ENCODE measurements at places on chromosomes 1 and 21. TPM values are rescaled to one million over a fixed set of nuclear protein-coding genes. Genes with fewer than 3 reads are reported as not detected.

- no peaks in the 10 kb centered on the region for H3K4me1 ChIP-seq
- H3K4me3 ChIP-seq: no peak overlapping the region
- no peak for DNase-seq
- no peaks in the 10 kb centered on the region for H3K36me3 ChIP-seq
- H3K27me3 ChIP-seq: no peaks in the 10 kb centered on the region
- H3K27ac ChIP-seq: no peak overlapping the region
These were observed 137.8 kb downstream of the SLC44A5 start for GRCh38 chr1:75472971-75473603.

DNA sequence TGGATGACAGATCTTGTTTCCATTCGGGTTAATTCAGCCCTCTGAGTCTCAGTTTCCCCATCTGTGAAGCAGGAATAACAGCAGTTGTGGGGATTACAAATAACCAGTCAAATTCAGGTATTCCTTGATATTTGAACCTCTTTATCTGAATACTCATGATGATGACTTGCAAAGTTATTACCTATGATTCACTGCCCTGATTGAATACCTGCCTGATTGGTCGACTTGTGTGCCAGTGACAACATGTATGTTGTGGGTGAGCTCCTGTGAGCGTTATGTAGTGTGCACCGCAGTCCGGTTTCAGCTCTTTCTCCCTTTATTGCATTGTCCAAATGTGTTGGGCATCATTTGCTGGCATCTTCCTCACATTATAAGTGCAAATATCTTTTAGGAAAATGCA is 9.5 kb upstream of the TMEM61 start:
- no peak for DNase-seq
- H3K36me3 ChIP-seq: no peaks in the 10 kb centered on the region

DNA sequence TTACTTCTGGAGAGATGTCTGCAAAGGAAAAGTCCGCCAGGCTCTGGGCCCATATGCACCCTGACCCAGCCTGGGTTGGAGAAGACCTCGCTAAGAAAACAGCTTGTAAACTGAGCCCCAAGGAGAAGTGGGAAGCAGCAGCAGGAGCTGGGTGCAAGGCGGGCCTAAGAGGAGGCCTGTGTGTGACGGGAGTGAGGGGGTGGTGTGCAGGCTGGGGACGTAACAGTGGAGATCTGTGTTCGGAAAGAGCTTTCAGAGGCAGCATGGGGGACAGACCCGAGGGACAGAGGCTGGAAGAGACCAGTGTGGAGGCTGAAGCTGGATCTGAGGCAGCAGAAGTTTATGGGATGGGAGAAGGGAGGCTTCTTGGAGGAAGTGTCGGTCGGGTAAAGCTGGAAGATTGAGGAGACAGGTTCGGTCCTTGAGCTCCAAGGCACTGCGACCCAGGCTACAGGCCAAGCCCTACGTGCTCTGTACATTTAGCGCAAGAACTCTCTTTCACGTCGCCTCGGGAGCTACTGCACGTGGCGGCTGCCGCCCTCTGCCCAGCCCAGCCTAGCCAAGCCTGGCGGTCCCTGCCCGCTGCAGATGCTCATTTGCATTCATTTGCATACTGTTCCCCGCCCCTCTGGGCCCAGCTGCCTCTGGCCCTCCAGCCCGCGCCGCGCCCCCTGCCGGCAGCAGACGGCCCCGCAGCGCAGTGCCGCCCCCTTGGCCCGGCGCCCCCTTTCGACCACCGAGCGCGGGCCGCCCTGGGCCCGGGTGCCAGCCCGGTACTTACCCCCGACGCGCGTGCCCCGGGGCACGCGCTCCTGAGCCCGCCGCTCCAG is 6.3 kb downstream of the HPCA start:
- peaks cover 11% of the 10 kb centered on the region for H3K4me1 ChIP-seq
- H3K36me3 ChIP-seq: no peaks in the 10 kb centered on the region
- H3K4me3 ChIP-seq: peak overlapping the region; percentile 44
- peaks cover 34% of the 10 kb centered on the region for H3K27me3 ChIP-seq

DNA sequence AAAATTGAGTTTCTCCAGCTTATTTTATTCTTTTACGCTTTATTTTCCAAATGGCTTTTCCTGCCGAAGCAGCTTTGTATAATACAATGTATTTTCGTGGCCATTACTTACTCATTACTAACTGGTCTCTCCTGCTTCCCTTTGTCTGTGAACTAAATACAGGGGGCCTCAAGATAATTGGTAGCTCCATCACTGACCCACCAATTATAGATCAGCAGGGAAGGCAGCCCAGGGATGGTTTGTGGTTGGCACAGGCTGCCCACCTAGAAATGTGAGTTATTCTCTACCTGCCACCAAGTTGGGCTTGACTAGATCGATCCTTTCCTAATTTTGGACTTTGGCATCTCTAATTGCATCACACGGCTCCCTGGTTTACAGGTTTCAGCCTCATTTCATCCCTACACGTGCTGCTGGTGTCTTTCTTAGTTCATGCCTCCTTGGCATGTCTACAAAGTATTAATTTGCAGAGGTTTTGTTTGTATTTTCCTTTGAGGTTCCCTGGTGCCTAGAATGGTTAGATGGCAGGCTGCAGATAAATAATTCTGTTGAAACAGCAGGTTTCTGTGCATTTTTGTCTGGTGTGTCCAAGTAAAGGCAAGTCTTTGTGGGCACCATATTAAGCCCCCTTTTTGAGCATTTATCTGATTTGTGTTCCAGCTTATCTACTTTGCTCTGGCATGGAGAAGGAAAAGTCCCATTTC is 35.2 kb downstream of the PEX14 start:
- DNase-seq: no peak
- no peak overlapping the region for H3K27ac ChIP-seq
- no peaks in the 10 kb centered on the region for H3K36me3 ChIP-seq
- H3K27me3 ChIP-seq: no peaks in the 10 kb centered on the region
- H3K4me3 ChIP-seq: no peak overlapping the region

DNA sequence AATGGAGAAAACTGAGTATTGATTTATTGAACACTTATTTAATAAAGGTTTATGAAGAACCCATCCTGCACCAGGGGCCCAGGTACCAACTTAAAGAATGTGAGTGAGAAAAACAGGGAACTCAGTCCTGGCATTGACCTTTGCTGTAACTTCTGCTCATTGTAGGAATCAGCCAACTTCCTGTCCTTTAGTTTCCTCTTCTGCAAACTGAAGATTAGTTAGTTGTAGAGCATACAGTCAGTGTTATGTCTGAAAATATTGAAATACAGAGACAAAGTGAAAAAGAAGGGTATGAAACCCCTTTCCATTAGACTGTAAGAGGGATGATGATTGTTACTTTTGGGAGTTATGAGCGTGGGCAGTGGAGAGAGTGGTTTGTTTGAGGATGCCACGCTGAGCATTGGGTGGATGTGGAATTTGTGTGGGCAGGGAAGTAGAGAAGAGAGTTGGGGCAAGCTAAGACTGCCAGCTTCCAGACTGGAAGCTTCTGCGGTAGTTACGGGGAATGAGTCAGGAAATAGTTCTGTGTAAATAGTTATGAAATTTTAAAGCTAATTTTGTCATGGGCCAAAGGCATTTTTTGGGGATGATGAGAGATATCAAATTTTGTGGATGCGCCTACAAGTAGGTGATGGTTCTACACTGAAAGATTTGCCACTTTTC is 89.2 kb downstream of the GPR88 start:
- no peaks in the 10 kb centered on the region for H3K4me1 ChIP-seq
- no peaks in the 10 kb centered on the region for H3K36me3 ChIP-seq
- no peak for DNase-seq
- H3K4me3 ChIP-seq: no peak overlapping the region
- no peaks in the 10 kb centered on the region for H3K27me3 ChIP-seq

- H3K27ac ChIP-seq: no peak overlapping the region
- H3K4me3 ChIP-seq: no peak overlapping the region
- no peaks in the 10 kb centered on the region for H3K36me3 ChIP-seq
- no peak for DNase-seq
- H3K27me3 ChIP-seq: peaks cover 99% of the 10 kb centered on the region
These were observed 60.8 kb downstream of the MEF2D start for GRCh38 chr1:156439777-156440183.

DNA sequence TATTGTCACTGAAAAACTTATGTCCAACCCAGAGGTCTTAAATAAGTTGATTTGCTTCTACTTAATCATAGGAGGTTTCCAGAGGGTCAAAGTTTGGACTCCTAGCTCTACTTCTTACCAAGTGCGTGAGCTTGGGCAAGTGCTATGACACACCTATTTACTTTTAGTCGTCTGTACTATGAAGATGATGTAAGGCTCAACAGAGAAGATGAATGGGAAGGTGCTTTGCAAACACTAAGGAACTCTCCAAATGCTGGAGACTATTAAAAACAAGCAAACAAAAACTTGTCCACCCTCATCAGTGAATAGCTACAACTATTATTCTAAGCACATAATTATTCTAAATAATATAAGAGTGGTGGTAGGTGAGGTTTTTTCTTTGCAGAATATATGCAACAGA is 232.3 kb upstream of the USP24 start:
- H3K4me1 ChIP-seq: no peaks in the 10 kb centered on the region
- H3K4me3 ChIP-seq: no peak overlapping the region

- H3K27ac ChIP-seq: no peak overlapping the region
- no peaks in the 10 kb centered on the region for H3K27me3 ChIP-seq
- H3K4me3 ChIP-seq: no peak overlapping the region
- DNase-seq: no peak
- H3K36me3 ChIP-seq: peaks cover 3% of the 10 kb centered on the region
- H3K4me1 ChIP-seq: peaks cover 32% of the 10 kb centered on the region
These were observed 114.7 kb downstream of the PBX1 start for GRCh38 chr1:164673584-164674214.

GRCh38 chr1:203206129-203206687 is 19.7 kb upstream of the CHI3L1 start:
- no peaks in the 10 kb centered on the region for H3K4me1 ChIP-seq
- H3K36me3 ChIP-seq: no peaks in the 10 kb centered on the region
- DNase-seq: no peak
- H3K27ac ChIP-seq: no peak overlapping the region
- no peak overlapping the region for H3K4me3 ChIP-seq

- no peaks in the 10 kb centered on the region for H3K36me3 ChIP-seq
- no peak overlapping the region for H3K4me3 ChIP-seq
- H3K4me1 ChIP-seq: no peaks in the 10 kb centered on the region
- no peak for DNase-seq
These were observed 45.1 kb upstream of the RGS2 start for GRCh38 chr1:192763756-192764155.

KRTAP13-1 gene
- not detected for polyA plus RNA-seq

PAPPA2 gene
- polyA plus RNA-seq: 1.4 TPM

NPR1 gene
- polyA plus RNA-seq: 4.7 TPM

ADGRB2 gene
- polyA plus RNA-seq: 56.1 TPM

C1orf94 gene
- polyA plus RNA-seq: not detected

Data from large intestine (tissue), 12 donors.